ENCODE measurements at places on chromosomes 5 and 9. TPM values are rescaled to one million over a fixed set of nuclear protein-coding genes. Genes with fewer than 3 reads are reported as not detected.

INSL4 gene
- total RNA-seq, result 17.1 TPM

CIZ1 gene
- 91.5 TPM for total RNA-seq

FAT2 gene
- 0.01 TPM for total RNA-seq

BTNL3 gene
- total RNA-seq, result not detected

C5orf52 gene
- total RNA-seq, result not detected

OR4F3 gene
- total RNA-seq, result not detected

PCDHGA3 gene
- 0.02 TPM for total RNA-seq

C8G gene
- 1.3 TPM for total RNA-seq

SV2C gene
- total RNA-seq, result not detected

SPINK6 gene
- 0.75 TPM for total RNA-seq

QRFP gene
- total RNA-seq, result not detected

DMRT3 gene
- total RNA-seq, result not detected

OSMR gene
- total RNA-seq, result 59.6 TPM

OCLN gene
- total RNA-seq, result 9.0 TPM

Data from A549 treated with AZD2906 at 1 μM for 4 hours (cell line).